ENCODE measurements at places on chromosomes 3 and 15.

- DNase-seq, result no peak
These were observed 136.9 kb downstream of the TJP1 start for GRCh38 chr15:29685156-29686078.

GRCh38 chr15:85129881-85130280 is 148.2 kb downstream of the PDE8A start:
- DNase-seq, result no peak

DNA sequence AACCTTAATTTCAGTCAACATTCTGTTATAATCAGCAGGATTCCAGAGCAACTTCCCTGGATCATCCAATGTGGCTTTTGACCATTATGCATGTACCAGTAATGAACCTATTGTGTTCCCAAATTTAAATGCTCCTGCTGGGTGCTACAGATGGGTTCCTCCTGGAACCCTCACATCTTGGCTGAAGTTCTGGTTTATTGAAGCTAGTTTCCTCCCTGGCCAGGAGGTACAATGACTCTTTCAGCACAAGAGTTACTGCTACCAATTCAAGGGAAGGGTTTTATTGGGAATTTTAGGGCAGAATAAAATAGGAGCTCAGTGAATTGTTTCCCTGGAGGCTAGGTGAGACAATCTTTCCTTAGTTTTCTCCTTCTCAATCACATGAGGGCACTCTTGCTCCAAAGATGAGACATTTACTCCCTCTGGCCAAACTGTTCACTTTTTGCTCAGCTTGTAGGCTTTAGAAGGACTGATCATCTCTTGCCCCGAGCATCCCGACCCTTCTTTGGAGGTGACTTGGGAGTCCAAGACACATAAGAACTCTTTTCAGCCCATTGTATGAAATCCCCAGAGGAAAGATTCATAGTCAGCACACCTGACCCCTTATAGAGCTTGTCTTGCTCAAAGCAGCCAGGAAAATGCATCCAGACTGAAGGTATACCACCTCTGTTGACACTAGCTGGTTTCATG is 8.8 kb upstream of the NPHP3 start:
- no peak for DNase-seq

GRCh38 chr3:49295489-49296058 is 18.5 kb upstream of the C3orf62 start:
- DNase-seq, result peak; percentile 5

DNA sequence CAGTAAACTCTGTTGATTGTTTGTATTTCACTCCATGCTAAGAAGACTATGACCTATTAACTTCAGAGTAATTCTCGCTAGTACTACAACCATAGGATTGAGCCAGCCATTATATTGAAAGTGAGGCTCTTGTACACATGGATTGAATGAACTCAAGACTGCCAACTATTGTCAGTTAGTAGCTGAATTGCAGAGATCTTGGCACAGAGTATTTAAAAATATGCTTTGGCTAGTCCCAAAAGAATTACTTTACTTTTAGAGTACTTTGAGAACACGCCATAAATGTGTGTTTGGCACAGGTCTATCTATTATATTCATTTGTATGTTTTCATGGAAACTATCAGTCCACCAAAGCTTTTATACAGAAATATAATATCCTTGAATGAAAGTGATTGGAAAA is 226.7 kb upstream of the DCBLD2 start:
- DNase-seq, result no peak

DNA sequence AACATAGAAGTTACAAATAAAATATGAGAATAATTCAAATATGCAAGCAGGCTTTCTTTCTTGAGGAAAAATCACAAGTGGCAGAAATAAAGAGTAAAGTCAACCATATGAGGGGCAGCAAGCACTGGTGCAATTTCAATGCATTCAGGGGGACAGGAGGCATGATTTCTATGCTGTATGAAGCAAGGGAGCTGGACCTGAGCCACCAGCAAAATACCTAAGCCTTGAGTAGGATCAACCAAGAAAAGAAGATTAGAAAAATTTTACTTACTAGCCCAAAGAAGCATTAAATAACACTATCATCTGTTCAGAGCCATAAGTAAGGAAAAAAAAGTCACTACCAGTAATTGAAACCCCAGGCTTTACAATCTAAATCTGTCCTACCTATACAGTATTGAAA is 6.3 kb downstream of the ADGRG7 start:
- DNase-seq, result no peak

DNA sequence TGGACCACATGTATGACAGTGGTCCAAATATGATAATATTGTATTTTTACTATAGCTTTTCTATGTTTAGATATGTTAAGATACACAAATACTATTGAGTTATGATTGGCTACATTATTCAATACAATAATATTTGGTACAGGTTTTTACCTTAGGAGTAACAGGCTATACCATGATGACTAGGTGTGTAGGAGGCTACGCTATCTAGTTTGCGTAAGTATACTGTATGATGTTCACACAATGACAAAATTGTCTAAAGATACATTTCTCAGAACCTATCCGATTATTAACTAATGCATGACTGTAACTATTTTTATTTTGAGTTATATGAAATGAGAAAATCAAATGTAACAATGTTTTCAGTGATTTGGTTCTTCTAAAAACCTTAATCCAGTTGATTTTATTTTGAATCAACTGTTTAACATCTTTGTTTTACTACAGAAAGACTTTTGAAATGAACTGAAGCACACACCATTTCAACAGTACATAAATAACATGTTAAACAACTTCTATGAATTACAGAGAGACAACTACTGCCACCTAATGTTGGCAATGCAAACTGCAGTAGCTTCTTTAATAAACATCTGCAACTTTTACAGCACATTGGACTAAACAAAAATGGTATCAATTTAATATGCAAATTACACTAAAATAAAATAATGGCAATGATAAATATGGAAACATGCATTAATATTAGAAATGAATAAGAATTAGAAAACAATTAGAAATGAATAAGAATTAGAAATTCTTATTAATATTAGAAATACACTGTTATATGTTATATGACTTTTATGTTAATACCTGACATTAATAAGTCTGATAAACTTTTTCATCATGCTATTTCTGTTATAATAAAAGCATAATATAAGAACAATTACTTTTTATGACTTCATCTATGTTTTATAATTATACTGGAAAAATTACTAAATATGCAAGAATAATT is 255.7 kb downstream of the MBNL1 start:
- DNase-seq, result no peak

GRCh38 chr3:45124352-45124751 is 21.8 kb downstream of the CDCP1 start:
- no peak for DNase-seq

GRCh38 chr3:169041677-169042171 is 621.8 kb downstream of the MECOM start:
- no peak for DNase-seq

GRCh38 chr3:127157171-127157828 is 35.6 kb upstream of the PRR23E start:
- DNase-seq, result no peak

GRCh38 chr3:155876503-155876902 is 6.1 kb downstream of the GMPS start:
- no peak for DNase-seq

DNA sequence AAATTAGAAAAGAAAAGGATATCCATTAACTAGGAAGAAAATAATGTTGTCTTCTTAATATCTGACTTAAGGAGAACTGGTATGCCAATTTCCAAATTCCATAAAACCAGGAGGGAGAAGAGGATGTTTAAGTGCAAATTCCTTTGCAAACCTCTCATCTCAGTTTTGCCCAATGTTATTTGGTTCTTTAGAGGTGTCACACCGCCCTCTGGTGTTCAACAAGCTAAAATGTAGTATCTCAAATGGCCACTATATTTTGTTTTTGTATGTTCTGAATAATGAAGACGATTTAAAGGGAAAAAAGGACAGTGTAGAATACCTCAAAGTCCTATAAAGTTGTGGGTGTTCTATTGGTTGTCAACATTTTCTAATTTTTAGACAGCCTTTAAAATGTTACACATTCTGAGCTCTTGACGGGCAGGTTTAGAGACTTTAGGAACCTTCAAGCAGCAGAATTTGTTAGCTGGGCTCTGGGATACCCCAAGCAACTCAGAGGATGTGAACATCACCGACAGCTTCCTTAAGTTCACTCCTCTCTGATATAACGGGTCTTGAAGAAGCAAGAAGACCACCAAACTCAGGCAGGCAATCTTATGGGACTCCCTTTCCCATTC is 458.3 kb downstream of the MFSD1 start:
- no peak for DNase-seq

DNA sequence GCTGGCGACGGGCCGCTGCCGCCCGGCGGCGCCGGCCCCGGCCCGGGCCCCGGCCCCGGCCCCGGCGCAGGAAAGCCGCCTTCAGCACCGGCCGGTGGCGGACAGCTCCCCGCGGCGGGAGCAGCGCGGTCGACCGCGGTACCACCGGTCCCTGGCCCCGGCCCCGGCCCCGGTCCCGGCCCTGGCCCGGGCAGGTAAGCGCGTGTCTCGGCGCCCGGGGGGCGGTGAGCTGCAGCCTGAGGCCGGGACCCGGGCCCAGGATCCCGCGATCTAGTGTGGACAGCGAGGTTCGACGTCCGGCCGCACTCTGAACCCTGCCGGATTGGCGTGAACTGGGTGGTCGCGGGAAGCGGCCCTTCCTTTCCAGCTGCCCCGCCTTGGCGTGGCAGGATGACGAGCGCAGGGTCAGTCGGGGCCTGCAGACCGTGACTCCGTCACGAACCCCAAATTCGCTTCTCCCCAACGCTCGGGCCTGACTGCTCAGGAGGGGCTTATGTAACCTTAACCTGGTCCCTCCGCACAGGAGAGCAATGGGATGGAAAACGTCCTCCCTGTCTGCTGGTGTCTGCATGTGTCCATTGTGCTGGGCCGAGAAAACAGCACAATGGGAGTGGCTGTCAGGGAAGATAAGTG is 472 bp downstream of the BSN start:
- peak; percentile 26 for DNase-seq

- DNase-seq, result no peak
These were observed 7.2 kb upstream of the ABHD10 start for GRCh38 chr3:111971533-111972130.

DNA sequence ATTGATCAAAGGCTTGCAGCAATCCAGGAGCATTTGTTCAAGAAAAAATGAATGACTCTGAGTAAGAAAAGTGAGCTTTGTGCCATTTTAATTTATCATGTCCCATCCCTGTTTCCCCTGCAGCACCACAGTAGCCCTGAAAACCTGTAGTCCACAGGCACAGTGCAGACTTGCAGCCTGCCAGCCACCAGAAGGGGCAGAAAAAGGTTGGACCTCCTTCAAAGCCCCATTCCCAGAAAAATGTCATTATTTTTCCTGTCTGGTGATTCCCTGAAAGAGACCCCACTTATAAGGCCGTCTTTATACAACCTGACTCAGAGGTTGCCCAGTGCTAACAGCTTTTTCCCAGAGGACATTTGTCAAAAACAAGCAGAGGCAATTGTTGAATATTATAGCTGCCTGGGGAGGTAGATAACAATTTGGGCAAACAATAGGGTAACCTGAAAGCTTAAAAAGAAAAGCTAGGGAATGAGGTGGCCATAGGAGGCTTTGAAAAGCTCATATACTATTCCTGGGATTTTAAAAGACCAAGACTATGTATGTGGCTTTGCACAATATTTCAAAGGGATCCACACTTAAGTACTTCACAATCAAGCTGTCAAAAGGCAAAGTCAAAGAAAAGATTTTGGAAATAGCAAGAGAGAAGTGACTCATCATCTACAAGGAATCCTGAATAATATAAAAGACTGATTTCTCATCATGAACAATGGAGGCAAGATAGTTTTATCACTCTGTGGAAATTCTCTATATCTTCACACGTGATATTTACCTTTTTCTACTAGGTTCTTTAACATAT is 136.8 kb upstream of the PLXNA1 start:
- DNase-seq, result no peak

DNA sequence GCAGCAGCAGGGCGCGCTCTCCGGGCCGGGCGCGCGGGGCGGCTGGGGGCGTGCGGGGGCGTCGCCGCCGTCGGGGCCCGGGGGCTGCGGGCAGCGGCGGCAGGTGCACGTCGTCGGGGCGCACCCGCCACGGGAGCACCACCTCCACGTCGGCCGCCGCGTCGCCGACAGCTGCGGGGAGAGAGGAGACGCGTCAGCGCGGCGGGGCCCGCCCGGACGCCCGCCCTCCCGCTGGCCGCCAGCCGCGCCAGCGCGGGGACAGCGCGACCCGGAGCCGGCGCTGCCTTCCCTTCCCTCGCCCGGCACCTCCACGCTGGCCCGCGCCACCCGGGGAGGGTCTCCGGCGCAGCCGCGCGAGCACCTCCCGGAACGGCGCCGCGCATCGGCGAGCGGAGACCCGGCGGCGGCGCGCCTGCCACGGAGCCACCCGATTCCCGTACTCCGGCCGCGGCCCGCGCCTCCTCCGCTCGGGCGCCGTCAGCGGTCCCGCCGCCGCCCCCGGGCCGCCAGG is 481 bp downstream of the ADAMTS17 start:
- DNase-seq, result no peak
